EH (cell line): ENCODE measurements at places on chromosomes 2 and 18.

DNA sequence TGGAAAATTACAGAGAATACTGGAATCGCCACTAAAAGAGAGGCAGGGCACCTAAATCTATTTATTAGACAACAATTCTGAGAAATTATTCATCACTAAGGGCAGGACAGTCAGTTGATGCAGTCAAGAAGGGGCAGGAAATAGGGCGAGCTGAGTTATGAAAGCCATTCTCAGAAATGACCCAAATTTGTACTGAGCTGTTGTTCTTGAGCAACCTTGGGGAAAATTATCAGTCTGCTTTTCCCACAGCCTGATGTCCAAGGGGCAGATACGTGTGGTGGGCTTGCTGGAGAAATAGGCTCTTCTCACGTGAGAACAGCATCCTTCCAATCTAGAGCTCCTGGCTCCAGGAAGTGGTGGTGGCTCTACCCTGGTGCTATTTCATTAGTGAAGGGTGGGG is 38.6 kb downstream of the STON1 start:
- no peak for DNase-seq

GRCh38 chr2:63301481-63301880 is 250.9 kb downstream of the OTX1 start:
- no peak for DNase-seq

DNA sequence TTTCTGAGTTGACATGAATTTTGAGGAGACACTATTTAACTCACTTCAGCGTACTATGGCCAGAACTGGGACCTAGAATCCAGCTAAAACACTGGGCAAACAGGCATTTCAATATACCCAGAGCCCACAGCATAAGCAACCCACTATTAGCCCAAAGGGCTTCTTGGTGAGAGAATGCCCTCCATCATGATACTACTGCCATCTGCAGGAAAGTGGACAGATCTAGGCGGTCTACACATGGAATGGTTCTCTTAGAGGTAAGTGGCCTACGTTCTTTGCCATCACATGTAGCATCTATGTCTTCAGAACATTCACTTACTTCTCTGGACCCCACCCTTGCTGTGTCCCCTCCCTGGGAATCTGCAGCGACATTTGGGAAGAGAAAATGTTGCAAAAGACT is 181.3 kb upstream of the LINC00305 start:
- no peak for DNase-seq

DNA sequence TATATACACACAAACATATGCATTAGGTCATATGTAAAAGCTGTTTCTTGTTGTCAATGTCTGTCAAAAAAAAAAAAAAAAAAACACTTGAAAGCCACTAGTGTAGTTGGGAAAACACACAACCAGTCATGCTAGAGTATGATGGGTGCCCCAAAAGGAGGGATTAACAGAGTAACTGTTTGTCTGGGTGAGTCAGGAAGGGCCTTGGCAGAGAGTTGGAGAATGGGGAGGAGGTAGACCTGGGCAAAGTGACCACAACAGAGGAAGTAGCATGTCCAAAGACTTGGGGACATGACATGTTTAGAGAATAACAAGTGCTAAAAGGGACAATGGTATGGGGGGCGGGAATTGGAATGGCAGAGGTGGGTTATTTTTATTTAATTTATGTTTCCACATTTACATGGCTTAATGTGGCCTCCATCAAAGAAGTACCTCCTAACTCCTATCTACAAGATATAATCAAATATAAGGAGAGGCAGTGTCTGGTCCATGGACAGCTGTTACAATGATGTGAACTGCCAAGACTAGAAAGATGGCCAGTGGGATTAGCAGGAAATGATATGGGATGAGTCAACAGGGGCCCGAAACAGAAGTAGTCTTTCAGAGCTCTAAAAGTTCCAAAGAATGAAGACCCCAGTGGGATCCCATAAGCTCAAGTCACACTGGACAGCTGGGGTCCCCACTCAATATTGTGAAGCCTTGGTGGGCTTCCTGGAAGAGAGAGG is 99.9 kb upstream of the ZFP36L2 start:
- DNase-seq = no peak

GRCh38 chr2:221370857-221371211 is 201.3 kb downstream of the EPHA4 start:
- DNase-seq = no peak

DNA sequence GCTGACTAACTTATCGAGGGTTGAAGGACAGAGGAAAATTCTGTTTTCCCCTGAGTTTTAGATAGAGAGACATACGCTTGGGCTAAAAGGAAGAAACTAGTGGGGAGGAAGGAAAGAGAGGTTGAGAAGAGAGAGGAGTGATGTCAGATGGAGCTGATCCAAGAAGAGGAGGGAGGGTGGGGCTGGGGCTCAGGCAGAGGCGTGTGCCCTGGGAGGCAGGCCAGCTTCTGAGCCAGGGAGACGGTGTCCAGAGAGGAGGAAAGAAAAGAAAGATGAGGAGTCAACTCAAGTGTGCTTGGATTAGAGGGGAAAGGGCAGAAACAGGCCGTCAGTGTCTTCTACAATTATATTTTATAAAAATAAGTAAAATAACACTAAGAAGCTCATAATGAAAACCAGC is 56.2 kb downstream of the EMILIN2 start:
- DNase-seq = peak; percentile 86

DNA sequence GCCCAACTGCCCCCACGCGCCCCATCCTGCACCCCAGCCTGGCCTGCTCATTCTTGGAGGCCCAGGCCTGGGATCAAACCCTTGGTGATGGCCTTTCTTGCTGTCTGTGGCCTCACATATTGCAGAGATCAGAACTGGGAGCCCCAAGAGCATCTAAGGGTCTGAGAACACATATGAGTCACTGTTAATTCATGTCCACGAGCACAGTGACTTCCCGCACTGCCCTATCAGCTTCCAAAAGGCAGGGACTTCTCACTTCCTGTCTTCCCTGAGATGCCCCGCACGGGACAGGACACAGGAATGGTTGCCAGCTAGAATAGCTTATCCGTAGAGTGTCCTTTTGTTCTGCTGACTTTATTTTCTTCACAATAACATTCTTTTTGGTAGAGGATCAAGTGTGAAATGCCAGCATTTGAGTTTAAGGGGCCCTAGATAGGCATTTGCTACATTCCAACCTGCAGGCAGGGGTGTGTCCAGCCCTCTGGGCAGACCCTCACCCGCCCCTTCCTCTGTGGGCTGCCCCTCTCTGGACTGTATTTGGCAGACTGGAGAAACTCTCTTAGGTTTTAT is 21.1 kb upstream of the CELF4 start:
- DNase-seq = no peak

- no peak for DNase-seq
These were observed 241.2 kb downstream of the SEPTIN10 start for GRCh38 chr2:109372614-109373013.

DNA sequence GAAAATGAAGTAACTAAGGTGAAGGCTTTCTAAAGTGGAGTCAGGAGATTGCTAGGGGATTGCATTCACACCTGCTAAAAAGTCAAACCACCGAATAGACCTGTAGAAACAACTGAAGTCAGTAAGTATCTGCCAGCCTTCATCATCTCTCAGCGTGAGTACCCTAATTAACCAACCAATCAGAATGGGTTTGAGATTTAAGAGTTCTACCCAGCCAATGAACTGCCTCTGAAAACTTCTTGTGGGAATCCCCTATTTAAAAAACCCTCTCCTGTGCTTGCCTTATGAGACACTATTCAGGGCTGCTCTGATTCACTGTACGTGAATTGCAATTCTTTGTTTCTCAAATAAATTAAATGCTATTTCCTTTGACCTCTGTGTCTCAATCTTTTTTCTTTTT is 3.4 kb upstream of the FAM161A start:
- DNase-seq = no peak

GRCh38 chr2:217521820-217522219 is 481.0 kb downstream of the TNS1 start:
- DNase-seq = no peak

DNA sequence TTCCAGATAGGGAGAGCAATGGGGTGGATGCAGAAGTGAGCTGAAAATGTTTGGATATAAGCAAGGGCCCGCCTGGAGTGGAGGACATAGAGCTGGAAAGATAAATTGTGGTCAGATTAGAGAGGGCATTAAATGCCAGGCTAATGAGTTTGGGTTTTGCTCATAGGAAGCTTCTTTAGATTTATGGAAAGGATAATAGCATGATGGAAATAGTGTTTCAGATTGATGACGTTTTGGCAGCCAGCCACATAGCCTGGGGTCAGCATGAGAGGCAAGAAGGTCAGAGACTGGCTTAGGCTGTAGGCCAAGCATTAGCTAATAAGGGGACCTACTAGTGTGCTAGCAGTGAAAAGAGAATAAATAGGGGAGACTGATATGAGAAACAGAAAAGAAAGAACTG is 321.6 kb downstream of the STK39 start:
- peak; percentile 27 for DNase-seq
